ENCODE measurements at places on chromosomes 7 and 10.

DNA sequence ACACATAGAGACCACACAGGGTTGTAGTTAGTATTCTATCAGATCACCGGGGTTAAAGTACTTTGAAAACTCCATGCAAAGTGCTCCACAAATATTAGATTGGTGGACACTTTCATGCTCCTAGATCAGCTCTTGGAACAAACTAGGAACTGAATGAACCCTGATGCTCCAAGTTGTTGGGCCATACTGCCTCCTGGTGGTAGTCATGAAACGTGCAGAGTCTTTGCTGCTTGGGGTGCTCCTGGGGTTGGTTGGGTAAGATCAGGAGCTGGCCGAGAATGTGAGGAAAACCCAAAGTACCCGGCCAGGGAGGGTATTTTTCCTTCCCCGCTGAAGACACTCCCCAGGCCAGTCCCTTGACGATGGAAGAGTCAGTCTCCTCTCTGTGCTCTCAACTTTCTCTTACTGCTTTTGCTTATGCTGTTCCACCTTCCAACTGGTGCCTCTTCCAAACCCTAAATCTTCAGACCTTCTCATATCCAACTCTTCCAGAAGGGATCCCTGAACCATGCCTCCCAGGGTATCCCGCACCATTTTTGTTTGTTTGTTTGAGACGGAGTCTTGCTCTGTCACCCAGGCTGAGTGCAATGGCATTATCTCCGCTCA is 918 bp upstream of the RPEL1 start:
- peak; percentile 22 for DNase-seq

- no peak for DNase-seq
Observed at GRCh38 chr7:74371381-74372341, 82.0 kb upstream of the GTF2IRD1 start.

- no peak for DNase-seq
Observed at GRCh38 chr10:123884907-123885381, 6.7 kb downstream of the CPXM2 start.

- no peak for DNase-seq
Observed at GRCh38 chr7:147008530-147008929, 891.9 kb downstream of the CNTNAP2 start.

DNA sequence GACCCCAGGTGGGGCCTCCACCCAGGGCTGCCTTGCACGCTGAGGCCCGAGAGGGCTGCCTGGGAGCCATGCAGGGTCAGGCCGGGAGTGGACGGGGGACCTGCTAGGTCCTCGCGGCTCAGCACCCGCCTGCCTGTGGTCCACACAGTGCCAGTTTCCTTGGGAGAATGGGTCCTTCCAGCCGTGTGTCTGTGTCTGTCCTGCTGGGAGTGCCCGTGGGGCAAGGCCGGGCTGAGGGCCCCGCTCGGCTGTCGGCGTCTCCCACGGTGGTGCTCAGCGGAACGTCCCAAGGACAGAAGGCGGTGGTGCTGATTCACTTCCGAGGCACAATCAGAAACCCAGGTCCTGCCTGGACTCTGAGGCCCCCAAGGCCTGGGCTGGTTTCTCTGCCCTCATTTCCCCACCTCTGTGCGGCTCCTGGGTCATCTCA is 23.2 kb upstream of the GTPBP4 start:
- DNase-seq, result no peak

- DNase-seq, result no peak
Observed at GRCh38 chr7:121456785-121457359, 60.8 kb upstream of the FAM3C start.

GRCh38 chr10:10847387-10847786 is 170.3 kb upstream of the CELF2 start:
- DNase-seq, result no peak

- DNase-seq, result no peak
Observed at GRCh38 chr10:101558204-101558603, 29.9 kb downstream of the POLL start.

DNA sequence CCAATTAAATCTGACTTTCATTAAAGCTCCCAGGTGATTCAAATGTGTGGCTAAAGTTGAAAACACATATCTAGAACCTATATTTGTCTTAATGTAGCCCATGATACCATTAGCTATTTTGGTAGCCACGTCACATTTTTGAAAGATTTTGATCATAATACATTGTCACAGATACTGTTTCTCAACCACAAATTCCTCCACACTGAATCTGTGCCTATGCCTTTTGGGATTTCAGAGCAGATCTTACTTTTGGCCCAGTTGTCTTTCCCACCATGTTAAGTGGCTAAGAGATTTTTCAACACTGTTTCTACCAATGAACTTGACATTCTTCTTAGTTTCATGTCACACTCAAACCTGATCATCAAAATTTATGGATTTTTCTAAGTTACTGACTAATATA is 47.4 kb downstream of the CH25H start:
- no peak for DNase-seq

- no peak for DNase-seq
Observed at GRCh38 chr10:129955601-129956285, 8.3 kb downstream of the EBF3 start.

DNA sequence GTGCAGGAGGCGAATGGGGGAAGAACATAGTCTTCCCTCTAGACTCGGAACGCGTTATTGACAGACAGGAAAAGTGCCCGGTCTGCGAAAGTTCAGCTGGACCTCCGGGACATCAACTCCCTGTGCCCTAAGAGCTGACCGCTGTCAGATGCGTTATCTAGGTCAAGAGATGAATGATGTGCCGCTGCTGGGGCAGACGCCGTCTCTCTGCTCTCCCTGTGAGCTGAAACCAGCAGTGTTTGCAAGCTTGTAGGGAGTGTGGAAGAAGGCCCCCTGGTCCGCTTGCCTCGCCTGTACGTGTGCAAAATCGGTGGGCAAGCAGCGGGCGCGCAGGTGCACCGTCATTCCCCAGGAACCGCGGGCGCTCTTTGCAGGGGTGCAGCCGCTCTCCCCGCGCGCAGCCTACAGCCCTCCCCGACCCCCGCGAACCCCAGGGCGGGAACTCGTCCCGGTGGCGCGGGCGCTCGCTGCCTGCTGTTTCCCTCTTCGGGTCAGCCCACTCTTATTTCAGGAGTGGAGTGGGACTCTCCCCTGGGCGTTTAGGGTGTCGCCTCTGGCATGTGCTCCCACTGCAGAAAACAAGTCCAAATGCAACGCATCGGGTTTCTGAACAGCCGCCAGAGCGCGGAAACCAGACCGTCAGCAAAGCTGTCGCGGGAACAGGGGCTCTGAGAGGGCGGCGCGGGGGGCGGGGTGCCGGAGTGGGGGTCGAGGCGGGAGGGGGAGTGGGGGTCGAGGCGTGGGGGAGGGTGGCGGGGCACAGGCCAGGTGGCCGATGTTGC is 1.8 kb upstream of the PFKFB3 start:
- no peak for DNase-seq

DNA sequence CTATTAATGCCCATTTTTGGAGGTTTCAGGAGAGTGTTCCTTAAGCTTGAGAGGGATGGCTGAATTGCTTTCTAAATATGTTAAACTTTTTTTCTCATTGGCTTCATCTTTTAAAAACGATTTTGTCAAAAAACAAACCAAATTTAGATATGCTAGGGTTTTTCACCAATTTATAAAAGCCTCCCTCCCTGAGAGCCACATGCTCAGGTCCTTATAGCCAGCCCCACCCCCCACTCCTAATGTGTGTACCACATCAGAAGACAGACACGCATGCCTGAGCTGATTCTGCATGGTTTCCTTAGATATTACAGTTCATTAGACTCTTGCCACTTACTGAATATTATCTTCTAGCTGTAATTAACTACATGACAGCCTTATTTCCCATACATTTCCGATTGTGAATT is 2.0 kb downstream of the CUL1 start:
- no peak for DNase-seq

GRCh38 chr7:72706521-72706920 is 121.5 kb downstream of the TYW1B start:
- no peak for DNase-seq

- DNase-seq, result no peak
Observed at GRCh38 chr10:128097783-128098182, 28.4 kb downstream of the MKI67 start.

DNA sequence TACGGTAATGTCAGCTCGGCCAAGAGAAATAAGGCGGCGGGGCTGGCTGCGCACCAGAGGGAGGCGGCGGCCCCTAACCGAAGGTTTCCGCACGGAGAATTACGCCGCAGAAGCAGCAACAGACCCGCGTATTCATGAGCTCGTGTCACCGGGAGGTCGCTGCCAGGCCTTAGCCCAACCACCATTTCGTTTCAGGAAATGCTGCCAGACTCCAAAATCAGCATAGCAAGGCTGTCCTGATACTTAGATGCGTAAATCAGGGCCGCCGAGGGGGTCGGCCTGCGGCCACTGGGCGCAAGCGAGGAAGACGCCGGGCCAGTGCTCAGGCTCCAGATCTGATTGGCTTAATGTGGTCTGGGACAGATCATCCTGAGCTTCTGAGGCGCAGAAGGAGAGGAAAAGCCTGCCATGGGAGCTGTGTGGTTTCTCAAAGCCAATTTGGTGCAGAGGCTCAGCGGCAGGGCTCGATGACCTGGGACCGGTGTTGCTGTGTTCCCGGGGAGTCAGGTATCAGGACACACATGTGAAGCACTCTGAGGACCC is 247.9 kb downstream of the BAMBI start:
- no peak for DNase-seq

- DNase-seq, result no peak
Observed at GRCh38 chr7:31939076-31939475, 131.1 kb downstream of the PDE1C start.

DNA sequence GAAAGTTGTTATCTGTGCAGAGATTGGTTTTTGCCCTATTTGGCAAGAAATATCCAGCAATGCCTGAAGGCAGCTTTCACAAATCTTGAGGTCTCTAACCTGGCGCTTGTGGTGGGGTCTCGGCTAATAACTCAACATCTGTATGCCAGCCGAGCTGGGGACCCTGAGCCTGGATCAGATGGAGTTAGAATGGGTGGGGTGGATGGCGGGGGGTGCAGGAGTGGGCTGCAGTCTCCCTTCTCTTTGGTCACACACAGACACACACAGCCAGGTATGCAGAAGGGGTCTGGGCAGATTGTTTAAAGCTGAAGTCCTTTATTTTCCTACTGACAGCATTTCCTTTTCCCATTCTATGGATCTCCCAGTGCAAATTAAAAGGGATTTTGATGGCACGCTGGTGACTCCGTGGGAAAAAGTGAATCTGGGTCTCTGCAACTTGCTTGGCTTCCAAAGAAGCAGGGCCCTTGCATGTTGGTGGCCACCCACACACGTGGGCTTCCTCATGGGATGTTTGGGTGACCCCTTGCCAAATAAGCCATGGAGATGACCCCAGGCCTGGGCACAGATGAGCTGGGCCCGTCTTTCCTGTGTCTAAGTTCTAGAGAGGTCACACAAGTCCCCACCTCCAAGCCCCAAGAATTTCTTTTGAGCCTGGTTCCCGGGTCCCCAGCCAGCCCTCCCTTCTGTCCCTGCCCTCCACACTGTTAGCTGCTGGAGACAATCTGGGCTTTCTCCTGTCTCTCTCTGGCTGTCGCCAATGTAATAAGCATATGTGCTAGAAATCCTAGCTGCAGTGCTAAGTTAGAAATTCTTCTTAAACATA is 39.9 kb upstream of the EMX2 start:
- no peak for DNase-seq

Data from stimulated activated CD8-positive, alpha-beta memory T cell treated with anti-CD3 and anti-CD28 coated beads, Interleukin-15, amount 100 ng/mL, for 48 hours (primary cell).